ENCODE measurements at places on chromosomes 6 and 20. TPM values are rescaled to one million over a fixed set of nuclear protein-coding genes. Genes with fewer than 3 reads are reported as not detected.

- no peak for DNase-seq
Measured at GRCh38 chr6:112801468-112802080, 454.4 kb downstream of the RFPL4B start.

The IL20RA gene
- total RNA-seq: not detected

GRCh38 chr6:35686873-35687555 lies 1.7 kb downstream of the FKBP5 start:
- DNase-seq: no peak

GRCh38 chr6:131159578-131159977 lies 24.3 kb downstream of the AKAP7 start:
- DNase-seq: peak; percentile 61

The SIGLEC1 gene
- total RNA-seq: not detected

Data from SJSA1 (cell line).